ENCODE measurements at places on chromosomes 12 and 14.
A peak's percentile ranks its signal among the peaks of the same experiment; 100 is the strongest.

DNA sequence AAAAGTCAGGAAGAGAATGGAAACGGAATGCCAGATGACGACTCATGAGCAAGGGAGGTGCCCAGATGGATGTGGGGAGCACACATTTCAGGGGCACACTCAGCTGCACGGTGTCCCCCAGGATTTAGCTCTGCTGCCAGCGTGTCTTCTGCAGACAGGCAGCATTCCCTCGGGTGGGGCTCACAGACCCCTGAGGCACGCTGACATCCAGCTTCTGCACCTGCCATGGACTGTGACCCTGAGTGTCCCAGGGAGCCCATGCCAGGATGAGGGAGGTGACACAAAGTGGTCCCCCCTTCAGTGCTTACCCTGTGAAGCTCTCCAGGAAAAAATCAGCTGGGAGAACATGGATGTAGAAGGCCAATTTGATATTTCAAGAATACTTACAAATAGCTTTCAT, 84.2 kb downstream of the PIWIL1 start:
- no peak for DNase-seq

GRCh38 chr12:109804820-109805761, 28.1 kb downstream of the TRPV4 start:
- peak; percentile 28 for DNase-seq

DNA sequence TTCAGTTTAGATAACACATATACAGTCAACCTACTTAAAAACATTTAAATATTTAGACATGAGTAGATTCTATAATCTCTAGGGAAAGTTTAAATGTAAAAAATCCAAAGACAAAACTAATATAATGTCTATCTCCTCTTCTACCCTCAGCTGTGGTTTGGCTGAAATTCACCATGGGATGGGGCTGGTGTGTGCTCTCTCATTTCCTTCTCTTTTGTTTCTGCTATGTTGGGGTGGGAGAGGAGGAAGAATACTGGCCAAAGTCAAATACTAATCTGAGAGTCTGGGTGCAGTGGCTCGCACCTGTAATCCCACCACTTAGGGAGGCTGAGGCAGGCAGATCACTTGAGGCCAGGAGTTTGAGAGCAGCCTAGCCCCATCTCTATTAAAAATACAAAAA, 1673.9 kb upstream of the SEL1L start:
- DNase-seq: no peak

- DNase-seq: no peak
These were observed 728.0 kb downstream of the FSCB start for GRCh38 chr14:43778937-43779639.

GRCh38 chr12:88733008-88733407, 152.7 kb upstream of the KITLG start:
- DNase-seq: no peak

DNA sequence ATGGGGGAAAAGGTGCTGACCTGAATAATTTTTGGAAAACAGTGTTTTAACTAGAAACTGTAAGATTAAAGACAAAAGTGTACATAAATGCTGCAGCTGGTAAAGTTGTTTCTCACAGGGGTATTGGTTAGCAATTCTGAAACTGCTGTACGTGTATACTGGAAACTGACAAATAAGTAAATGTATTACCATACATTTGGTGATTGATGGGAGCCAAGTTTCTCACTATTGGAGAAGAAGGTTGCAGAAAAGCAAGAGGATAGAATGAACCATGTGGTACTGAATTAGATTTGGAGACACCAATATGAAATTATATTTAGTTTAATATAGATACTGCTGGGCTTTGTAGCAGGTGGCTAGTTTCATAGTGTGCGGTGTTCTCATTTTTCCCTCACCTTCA, 19.6 kb upstream of the FBXO33 start:
- DNase-seq: no peak

DNA sequence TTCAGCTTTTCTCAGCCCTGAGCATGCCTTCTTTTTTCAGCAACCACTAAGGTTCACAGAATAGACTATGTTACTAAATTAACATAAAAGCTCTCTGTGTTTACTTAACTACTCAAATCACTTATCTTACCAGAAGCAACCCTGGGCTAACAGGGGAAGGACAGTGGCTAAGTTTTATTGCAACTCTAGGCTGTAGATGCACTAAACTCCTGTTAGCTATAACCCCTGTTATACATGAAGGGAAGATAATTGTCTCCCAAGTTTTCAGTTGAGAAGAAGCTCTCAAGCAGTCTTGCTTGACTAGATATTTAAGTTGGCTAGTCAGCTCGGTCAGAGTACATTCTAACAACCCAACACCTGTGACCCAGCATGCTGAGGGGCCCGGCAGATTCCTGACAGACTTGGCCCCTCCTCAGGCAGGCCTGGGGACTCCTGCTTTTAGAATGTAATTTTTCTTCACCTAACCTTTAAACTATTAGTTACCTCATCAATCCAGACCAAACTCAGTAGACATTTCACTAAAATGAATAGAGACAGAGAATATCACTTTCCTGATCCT, 464.5 kb downstream of the EGLN3 start:
- DNase-seq: no peak

DNA sequence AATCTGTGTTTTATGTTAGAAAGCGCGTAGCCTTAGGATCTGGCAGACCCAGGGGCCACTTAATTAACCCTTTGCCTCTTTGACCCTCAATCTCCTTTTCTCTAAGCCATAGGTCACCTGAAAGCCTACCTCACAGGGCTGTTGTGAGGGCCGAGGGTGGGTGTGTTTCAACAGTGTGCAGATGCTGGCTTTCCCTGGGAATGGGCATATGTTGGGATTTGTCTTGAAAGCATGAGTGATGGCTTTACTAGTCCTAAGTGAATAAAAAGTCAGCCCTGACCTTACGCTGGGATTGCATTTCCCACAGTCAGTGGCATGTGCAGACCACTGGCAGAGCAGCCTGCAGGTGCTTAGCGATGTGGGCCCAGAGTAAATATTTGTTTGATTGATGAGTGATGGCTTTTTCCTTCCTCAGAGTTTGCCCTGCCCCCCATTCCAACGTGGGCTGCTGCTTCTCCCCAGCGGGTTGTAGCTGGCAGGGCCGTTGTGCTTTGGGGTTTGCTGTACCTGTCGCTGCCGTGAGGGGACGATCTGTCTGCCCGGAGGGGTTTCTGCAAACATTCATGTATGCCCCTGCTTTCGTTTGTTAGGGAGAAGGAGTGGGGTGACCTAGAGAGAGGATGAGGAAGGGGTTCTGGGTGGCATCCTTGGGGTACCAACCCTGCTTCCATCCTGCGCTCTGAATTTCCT, 31.5 kb downstream of the MEG3 start:
- DNase-seq: no peak

DNA sequence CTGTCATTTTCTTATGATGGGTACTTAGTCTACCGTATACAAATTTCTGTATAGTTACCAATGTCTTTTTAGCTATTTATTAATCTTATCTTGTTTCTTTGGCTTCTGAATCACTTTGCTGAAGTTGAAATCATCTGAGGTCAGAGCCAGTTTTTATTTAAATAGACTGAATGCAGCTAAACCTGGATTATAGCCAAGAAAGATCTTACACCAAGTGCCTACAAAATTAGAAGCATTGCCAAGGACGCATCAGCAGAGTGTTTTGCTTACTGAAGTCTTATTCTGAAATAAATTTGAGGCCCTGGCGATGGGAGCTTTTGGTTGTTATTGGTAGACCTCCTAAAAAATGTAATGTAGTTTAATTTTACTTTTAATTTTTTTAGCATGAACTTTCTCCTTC, 128.2 kb downstream of the RGS6 start:
- no peak for DNase-seq

DNA sequence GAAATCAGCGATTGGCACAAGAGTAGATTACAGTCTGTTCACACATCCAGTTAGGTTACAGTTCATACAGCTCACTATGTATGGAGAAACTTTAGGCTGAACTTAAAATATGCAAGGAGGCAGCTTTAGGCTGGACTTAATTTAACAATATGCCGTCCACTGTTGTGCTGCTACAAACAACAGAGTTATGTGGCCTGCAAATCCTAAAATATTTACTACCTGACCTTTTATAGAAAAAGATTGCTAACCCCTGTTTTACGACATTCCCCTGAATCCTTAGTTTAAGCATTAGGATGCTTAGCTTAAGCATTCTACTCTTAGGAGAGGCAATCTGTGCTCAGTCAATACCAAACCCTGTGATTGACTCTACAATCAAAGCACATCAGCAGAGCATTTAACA, 50.9 kb downstream of the DAO start:
- no peak for DNase-seq

- DNase-seq: no peak
These were observed 21.5 kb downstream of the SUDS3 start for GRCh38 chr12:118397708-118398440.

GRCh38 chr12:81245907-81246570, 168.2 kb downstream of the ACSS3 start:
- no peak for DNase-seq

GRCh38 chr14:24741871-24742270, 107.9 kb upstream of the GZMB start:
- no peak for DNase-seq

GRCh38 chr14:37592482-37593408, 2.3 kb downstream of the FOXA1 start:
- DNase-seq: no peak

GRCh38 chr14:51356381-51356780, 116.3 kb downstream of the TMX1 start:
- DNase-seq: no peak

GRCh38 chr14:61328626-61329262, 7.4 kb downstream of the PRKCH start:
- no peak for DNase-seq

DNA sequence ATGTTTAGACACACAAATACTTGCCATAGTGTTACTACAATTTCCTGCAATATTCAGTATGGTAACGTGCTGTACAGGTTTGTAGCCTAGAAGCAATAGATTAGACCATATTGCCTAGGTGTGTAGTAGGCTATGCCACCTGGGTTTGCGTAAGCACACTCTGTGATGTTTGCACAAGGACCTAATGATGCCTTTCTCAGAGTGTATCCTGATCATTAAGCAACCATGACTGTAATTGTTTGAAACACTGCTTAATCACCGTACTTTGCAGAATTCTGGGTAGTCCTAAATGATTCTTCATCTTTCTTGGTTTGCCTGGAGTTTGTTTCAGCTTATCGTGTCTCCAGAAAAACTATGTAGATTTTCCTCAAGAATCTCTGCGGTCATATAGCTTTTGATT, 11.2 kb upstream of the TCP11L2 start:
- DNase-seq: no peak

DNA sequence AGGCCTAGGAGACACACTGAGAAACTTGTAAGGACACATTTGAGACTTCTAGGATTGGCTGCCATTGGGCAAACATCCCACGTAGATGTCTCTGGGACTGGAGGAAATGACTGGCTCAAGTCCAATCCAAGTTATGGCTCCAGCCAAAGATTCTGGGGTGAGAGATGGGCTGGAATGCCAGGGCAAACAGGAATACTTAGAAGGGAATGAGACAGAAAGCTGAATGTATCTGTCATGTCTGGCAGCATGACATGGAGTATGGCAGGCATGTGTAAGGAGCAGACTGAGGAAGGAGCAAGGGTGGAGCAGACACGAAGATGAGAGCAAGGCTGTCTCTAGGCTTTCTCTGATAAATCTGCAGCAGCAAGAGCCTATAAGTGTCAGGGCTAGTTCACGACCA, 209.2 kb downstream of the PHLDA1 start:
- no peak for DNase-seq

GRCh38 chr14:91270619-91271018, 26.1 kb upstream of the GPR68 start:
- no peak for DNase-seq

GRCh38 chr12:114684098-114684869, at the start of gene TBX3:
TBX3 (minus strand) TSS chr12:114684175; CDS start chr12:114683200, 975 bp downstream.
- DNase-seq: peak; percentile 43

DNA sequence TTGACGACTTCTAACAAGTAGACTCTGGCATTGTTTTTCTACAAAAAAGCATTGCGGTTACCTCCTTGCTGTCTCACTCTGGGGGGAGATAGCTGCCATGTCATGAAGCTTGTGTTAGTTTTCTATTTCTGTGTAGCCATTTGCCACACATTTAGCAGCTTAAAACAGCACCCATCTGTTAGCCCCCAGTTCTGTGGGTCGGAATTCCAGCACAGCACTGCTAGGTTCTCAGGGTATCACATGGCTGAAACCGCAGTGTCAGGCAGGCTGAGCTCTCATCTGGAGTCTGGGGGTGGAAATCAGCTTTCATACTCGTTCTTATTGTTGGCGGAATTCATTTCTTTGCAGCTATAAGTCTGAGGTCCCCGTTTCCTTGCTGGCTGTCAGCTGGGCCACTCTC, 19.9 kb upstream of the STXBP6 start:
- DNase-seq: no peak

- no peak for DNase-seq
These were observed 211.4 kb upstream of the TMEM132C start for GRCh38 chr12:128055567-128055966.

- no peak for DNase-seq
These were observed 1.8 kb upstream of the RNU7-1 start for GRCh38 chr12:6941782-6942181.

DNA sequence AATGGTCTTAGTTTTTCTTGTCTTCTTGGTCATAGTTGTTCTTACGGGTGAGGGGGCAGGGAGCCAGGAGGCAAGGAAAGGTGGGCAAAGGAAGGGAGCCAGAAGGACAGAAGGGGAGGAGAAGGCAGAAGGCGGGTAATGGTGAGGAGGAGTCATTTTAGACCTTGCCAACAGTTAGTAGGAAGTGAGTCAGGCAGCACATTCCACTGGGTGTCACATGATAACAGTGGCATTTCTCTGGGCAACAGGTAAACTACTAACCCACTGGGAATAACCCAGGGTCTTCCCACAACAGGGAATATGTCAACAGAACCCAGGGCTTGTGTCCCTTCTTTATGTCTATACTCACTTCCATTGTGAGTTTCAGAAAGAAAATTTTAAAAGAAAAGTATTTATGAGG, 127.6 kb downstream of the SLC8A3 start:
- DNase-seq: no peak

DNA sequence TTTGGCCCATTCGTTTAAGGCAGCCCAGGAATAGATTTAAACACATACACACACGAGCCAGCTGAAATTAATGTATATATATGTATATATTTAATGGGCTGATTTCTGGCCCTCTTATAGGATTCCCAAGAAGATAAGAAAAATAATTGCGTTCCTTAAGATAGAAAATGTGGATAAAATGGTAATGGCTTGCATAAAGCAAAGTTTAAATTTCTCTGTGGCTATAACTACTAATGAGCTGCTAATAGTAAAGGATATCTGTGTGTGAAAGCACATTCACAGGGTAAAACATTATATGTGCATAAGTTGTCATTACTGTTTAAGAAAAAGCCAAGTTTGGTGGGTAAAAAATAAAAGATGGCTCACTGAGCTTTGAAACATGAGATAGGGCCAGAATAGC, 133.6 kb upstream of the AMIGO2 start:
- DNase-seq: no peak

All from GM06990 (cell line).